EH (cell line): ENCODE measurements at places on chromosomes 3 and 15.
A peak's percentile ranks its signal among the peaks of the same experiment; 100 is the strongest.

DNA sequence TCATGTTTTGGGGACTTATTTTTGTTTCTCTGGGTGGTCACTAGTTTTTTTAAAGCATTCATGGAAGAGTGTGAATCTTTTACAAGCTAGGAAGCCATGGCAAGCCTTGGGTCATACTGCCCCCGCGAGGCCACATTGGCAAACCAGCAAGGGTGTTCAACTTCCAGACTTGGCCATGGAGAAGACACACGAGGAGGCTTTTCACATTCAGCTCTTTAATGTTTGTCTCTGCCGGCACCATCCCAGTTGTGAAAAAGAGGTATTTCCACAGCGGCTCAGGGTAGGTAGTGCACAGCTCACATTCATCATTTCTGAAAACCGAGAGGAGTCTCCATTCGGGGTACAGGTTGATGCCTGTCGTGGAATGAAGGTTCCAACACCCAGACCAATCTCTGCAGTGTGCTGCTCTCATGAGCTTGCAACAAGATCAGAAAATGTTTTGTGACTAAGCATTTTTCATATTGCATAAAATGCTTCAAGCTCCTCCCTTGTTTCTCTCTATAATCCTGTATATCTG, 7.7 kb downstream of the CCR5 start:
- DNase-seq: peak; percentile 58

- no peak for DNase-seq
These were observed 133.7 kb downstream of the FILIP1L start for GRCh38 chr3:99980606-99981005.

- DNase-seq: no peak
These were observed 16.0 kb downstream of the TMEM44 start for GRCh38 chr3:194617143-194617671.

DNA sequence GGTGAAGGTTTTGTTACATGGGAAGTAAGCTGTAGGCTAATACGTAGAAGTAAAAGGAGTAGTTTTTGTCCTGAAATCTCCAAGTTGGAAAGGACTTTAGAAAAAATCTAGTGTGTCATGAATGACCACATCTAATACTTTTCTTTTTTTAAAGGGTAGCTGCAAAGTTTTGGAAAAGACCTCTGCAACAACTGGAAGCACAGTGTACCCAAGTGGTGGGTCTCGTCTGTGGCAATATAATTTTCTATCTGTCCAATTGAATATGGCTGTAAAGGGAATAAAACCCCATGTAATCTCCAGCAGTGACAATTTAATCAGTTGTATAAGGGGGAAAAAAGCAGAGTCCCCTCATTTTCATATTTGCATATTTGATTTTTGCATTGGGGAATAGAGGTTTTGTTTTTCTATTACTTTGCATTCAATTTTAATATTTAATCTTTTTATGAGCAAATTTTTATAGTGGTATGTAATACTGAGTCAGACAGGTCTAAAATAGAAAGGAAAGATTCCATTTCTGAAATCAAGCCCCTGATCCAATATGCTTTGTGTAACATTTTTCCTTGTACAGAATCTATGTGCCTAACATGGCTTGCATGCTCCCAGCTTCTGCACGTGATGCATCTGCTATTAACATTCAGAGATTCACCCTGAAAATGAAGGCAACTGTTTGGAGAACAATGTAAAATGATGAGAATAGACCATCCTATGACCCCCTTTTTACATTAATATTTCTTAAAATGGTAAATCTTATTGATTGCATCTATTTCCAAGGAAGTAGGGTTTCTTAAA, 531.4 kb downstream of the ZIC1 start:
- DNase-seq: no peak

GRCh38 chr15:57945616-57946015, 119.9 kb downstream of the ALDH1A2 start:
- DNase-seq: no peak

- no peak for DNase-seq
These were observed 3.6 kb upstream of the DPH6 start for GRCh38 chr15:35549567-35549966.

DNA sequence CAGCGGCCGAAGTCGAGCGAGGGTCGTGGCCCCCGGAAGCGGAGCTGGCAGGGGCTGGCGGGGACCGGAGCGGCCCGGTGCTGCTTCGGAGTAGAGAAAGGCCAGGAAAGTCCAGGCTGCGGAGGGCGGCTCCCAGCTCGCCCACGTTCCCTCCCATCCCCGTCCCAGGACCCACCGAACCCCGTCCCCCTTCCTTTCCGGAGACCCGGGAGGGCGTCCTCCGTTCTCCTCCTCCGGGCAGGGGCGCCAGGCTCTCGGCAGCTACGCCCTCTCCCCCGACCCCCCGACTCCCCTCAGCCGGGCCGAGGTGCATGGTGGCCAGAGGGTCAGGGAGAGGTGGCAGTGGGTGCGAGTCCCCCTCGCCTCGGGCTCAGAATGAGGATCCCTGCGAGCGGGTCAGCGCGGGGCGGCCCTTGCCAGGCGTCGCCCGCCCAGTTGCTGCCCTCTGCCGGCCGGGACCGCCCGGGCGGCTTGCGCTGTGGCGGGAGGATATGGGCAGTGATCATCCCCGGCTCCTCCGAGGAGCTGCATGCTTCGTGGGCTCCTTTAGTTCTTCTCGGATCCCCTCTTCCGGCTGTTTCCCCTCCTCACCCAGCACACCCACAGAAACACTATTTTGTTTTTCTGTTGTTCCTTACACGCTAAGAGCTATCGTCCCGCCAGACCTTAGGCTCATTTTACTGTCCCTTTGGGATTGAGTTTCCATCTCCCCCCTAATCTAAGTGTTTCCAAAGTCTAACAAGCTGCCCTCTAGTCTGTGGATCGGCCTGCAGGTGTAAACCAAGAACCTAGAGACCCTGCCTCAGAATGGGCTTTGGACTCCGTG, 744 bp upstream of the ALDH1A2 start:
- peak; percentile 55 for DNase-seq

GRCh38 chr3:154113609-154114008, 7.6 kb upstream of the ARHGEF26 start:
- no peak for DNase-seq

DNA sequence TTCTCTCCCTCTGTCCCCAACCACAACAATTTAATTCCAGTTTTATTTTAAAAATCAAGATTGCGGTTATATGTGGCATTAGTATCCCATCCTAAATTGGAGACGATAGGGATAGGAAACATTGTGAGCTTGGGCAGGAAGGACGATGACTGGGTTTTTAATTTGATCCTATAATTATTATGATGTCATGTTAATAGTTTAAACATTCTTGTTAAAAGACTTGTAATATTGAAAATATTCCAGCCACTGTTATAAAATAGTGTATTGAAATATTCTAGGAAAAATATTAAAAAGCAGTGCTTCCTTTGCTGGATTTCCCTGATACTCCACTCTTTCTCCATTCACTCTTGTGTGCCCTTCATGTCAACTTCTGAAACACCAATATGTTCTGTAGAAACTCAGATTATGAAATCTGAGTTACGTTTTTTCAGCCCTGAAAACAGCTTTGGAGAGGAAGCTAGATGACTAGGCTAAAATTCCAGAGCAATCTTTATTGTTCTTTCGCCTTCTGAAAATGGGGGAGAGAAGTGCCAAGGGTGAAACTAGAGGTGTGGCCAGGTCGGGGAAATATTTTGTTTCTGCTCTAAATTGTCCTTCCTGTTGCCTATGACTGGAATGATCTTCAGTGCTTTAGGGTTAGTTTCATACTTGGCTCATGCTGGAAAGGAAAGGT, 46.1 kb upstream of the MAP3K13 start:
- DNase-seq: peak; percentile 41

DNA sequence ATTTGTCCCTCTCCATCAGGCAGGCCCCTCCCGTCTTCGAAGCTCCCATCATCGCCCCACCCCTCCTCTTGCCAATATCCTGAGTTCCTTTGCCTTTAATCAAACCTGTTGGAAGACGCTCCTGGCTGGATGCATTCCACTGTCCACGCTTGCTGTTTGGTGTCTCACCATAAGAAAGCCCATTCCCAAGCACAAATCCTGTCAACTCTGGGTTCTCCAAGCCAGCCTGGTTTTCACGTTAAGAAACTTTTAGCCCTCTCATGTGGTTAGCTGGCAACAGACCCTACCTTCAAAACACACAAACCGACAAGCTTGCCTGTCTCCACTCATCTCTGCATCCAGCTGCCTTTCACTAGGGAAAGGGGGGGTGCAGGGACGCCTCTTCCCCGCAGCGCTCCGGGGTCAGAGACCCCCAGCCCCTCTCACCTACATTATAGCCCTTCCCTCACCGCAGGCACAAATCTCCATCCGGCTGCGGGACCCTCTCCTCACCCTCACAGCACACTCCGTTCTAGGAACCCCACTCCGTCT, 1.1 kb downstream of the GORASP1 start:
- DNase-seq: peak; percentile 58

DNA sequence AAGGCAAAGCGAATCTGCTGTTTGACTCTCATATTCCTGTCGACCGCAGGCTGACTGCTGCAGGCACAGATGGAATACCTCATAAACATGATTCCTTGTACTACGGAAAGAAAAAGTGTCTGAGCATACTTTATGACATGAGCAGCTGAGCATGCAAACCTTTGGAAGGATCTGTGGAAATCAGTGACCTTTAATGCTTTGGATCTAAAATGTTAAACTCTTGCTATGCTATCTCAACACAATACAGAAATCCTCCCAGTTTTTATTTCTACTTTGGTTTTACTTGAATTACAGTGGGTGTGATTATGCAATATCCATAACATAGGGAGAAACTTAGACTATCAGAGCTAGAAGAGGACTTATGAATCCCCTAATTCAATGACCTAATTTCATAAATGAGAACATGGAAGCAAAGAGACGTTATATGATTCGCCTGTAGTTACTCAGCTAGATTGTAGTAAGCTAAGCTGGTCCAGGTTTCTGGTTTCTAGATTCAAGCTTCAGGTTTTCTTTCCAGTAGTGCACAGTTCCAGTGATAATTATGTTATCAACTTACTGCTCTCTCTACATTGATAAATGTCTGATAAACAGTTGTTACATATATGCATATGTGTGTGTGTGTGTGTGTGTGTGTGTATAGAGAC, 127.6 kb upstream of the GBE1 start:
- DNase-seq: peak; percentile 2

DNA sequence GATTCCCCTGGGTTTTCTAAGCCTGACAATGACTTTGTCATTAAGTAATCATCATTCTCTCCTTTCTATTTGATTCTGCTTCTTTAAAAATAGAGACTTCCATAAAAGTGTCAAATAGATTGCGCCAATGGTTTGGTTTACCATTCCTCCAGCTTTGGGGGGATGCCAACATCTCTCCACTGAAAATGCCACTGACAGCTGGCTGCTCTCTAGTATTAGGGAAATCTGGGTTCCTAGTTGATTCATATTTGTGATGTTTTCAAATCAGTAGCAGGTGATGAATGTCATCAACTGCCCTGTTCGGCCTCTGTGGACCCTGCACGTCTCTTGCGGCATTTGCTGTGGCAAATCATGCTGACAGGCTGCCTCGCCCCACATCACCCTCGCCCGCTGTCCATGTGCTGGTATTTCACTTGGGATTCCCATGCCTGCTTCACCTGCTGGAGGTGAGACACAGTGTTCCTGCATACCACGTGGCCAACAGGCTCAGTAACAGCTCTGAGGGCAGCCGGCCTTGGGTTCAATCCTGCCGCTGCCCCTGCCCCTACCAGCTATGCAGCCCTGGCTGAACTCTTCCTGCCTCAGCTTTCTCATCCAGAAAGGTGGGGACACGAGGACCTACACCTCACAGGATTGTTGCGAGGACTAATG, 28.1 kb downstream of the ZXDC start:
- peak; percentile 9 for DNase-seq

DNA sequence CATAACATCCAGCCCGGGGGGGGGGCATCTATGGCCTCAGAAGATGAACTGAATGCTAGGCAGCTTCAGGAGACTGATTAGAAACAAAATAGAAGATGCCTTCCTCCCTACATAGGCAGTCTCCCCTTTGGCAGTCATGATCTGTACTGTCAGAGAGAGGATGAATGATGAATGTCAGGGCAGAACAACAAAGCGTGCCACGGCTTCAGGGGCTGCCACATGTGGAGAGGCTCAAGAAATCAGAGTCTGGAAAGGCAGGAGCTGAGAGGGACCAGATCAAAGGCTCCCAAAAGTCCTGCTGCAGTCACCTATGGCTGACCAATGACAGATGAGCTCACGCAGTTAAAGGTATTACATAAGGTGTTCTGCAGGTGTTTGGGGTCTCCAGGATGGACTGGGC, 180.4 kb downstream of the UACA start:
- DNase-seq: no peak

- DNase-seq: peak; percentile 81
These were observed 36.1 kb upstream of the HRH1 start for GRCh38 chr3:11118181-11118682.

DNA sequence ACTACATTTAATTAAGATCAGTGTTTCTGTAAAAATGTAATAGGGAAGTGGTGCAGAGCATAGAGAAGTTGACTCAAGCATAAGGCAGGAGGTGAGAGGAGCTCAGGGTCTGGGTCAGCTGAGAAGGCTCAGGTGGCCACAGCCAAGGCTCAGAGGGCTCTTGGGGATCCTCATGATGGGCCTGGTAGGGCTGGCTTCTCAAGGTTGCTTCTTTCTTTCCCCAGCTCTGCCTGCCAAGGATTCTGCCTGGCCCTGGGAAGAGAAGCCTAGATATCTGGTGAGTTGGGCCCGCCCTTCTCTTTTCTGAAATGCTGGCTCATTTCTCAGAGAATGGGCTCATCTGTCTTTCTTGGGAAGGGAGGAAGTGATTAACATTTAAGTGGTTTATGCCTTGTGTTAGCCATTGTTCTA, 6.5 kb downstream of the ZNF589 start:
- DNase-seq: peak; percentile 55

DNA sequence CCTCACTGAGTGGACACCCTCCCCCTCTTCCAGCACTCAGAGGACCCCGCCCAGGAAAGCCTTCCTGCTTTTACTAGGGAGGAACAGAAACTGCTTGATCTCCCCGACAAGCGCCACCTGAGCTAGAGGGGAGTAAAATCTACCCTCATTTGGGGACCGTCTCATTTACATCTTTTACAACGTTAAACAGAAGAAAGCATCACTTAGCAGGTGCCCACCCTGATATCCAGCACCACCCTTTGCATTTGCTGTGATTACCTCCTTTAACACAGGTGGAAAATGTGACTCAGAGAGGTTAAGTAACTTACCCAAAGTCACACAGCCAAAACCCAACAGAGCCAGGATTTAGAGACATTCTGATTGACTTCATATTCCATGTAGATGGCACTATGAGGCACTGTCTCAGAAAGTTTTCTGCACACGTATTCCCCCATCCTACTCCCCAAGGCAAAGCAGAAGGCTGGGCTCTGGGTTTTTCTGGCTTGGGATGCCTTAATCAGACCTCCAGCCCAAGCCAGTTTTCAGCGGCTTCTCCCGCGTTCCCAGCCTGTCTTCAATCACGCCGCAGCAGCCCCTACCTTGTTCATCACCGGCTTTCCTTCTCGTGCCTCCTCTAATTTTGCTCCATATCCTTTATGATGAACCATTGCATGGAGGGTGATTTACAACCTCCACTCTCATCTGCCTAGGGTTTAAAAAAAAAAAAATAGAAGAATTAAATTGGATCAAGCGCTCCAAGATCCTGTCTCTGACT, 314.6 kb upstream of the PROK2 start:
- DNase-seq: no peak

DNA sequence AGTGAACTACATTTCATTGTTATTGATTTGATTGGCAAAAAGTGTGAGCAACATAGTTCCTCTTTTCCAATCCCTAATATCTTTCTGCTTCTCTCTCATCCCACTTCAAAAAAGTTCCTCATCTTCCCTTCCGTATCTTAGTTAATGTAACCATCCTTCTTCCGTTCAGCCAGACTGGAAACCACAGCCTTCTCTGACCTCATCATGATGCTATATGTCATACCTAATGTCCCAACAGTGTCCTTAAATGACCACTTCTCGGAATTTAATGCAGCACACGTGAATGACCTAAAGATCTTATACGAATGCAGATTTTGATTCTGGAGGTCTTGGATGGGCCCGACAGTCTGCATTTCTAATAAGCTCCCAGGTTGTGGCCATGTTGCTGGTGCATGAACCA, 320.3 kb upstream of the SATB1 start:
- DNase-seq: no peak
